Tracheal epithelial cell (primary cell): ENCODE measurements at places on chromosomes 3 and 15. TPM values are rescaled to one million over a fixed set of nuclear protein-coding genes. Genes with fewer than 3 reads are reported as not detected.

Gene UBAP1L
- 0.43 and 0.72 TPM in 2 replicates for total RNA-seq

Gene CSPG4
- 2.1 and 22.7 TPM in 2 replicates for total RNA-seq

Gene PLXND1
- 3.1 and 5.5 TPM in 2 replicates for total RNA-seq

Gene KLHL40
- total RNA-seq = not detected in 2 replicates

Gene TBC1D5
- total RNA-seq = 87.5 and 113 TPM in 2 replicates
